ENCODE measurements at places on chromosomes 2 and 18.

DNA sequence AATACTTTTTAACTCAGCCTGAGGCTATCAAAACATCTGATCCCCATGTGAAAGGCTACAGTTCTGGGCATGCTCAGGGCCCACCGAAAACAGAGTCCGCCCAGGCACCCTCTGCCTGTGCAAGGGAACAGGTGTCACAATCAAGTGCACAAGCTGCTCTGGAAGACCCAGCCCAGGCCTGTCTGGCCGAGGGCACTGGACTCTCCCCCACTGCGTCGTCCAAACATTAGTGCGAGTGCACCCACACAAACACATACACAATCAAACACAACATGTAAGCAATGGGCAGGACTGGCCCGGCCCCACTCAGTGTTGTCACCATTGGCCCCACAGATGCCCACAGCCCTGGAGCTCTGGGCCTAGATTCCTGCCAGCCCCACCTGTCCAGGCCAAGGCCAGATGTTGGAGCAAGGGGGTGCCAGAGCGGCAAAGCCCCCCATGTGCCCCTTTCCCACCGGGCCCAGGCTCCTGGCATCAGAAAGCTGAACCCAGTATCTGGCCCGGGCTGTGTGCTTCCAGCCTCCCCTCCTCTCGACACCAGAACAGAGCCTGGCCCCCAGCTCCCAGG is 617 bp upstream of the ALPG start:
- no peak for DNase-seq

DNA sequence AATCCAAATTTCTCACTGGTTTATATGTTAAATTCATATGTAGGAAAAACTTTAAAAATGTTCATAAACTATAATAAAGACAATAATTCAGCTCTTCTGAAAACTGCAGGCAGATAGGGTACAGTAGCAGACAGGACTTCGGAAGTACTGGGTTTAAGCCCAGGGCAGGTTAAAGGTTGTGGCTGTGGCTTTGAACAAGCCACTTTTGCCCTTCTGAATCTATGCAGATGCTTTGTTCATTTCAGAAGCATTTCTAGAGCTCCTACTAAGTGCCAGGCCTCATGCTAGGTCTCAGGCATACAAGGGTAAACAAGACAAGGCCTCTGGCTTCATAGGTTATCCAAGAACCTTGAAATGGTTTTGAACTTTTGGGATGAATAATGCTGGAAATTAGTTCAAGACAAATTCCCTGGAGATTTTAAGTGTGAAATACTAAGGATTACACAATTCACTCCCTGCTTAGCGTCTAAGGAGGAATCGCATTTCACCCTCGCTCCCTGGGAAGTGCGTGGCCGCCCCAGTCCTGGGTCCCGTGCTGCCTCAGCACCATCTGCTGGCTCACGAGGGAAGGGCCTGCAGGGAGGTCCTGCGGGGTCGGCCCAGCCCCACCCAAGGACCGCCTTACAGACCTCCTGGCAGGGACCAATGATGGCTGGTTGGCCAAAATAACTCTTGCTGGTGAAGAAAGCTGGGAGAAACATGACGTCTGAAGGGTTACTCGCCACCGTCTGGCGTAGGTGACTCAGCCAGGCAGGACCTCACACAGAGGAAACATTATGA is 67.7 kb upstream of the L3MBTL4 start:
- DNase-seq: peak; percentile 74

DNA sequence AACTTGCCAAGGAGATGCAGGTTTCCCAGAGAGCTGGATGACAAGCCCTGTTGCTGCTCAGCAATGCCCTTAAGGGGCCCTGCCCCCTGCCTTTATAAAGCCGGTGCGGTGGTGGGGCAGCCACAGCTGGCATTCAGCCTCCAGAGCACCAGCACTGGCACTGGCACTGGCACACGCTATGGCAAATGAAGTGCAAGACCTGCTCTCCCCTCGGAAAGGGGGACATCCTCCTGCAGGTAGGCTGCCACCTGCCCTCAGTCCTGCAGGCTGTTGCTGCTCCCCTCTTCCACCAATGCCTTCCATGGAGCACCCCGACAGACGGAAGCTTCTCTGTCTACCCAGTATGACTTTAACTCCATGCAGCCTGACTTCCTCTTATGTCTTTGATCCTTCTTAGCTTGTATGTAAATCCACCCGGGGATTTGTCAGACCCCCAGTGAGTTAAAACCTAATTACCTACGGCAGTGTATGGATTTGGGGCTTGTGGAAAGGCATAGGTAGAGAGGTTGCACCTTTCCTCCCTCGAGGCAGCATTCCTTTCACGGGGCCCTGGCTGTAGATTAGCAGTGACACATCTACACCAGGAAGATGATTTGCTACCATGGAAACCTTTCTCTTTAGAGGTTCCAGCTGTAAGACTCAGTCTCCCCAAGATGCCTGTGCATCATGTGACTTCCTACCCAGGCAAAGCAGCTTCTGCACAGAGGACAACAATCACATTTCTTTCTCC is at the start of gene DAPL1:
TSS of gene DAPL1 (plus strand) at position 123 of the 730 bp plus-strand sequence. CDS start at position 179, 56 bp downstream.
- DNase-seq: no peak

GRCh38 chr2:226813148-226813701 is 13.6 kb upstream of the IRS1 start:
- peak; percentile 14 for DNase-seq

- no peak for DNase-seq
Measured at GRCh38 chr2:24478243-24478642, 12.8 kb upstream of the NCOA1 start.

DNA sequence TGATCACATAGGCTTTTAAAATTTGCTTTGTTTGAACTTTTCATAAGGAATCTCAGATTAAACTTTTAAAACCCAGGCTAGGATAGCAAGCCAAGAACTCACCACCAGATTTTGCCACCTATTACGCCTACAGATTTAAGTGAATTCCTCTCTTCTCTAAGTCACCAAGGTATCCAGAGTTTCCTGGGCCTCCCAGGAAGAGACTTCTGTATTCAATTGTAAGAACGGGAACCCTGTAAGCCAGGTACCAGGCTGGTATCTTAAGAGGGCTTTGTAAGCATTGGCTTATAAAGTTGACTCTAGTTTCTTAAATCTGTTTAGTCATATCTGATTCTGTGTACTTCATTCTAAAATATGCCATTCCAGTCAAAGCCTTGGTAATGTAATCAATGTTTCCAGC is 285.1 kb downstream of the MBD5 start:
- no peak for DNase-seq

- no peak for DNase-seq
Measured at GRCh38 chr18:48943333-48943732, 7.4 kb downstream of the SMAD7 start.

- DNase-seq: no peak
Measured at GRCh38 chr2:73386894-73387636, 1.4 kb downstream of the ALMS1 start.

- DNase-seq: no peak
Measured at GRCh38 chr18:8767340-8767739, 62.0 kb downstream of the MTCL1 start.

DNA sequence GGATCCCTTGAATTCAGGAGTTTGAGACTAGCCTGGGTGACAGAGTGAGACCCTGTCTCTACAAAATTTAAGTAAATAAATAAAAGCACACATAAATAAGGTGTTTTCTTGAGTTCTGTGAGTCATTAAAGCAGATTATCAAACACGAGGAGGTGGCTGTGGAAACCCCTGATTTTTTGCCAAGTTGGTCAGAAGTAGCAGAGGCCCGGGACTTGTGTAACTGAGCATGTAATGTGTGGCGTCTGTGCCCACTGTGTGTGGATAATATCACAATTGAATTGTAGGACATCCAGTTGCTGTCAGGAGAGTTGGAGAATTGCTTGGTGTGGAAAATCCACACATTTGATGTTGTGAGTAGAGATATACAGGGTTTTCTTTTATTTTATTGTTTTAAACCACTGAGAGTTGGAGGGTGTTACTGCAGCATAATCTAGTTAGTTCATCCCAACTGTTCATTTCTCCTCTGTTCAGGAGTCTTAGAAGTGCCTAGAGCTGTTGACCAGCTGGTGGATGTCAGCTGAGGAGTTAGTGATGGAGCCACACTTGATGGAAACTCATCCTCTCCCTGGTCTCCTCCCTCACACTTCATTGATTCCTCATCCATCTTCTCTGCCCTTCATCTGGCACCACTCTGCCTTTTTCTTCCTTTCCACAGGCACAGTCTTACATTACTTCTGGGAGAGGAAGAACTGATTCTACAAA is 45.9 kb upstream of the RHOB start:
- DNase-seq: no peak

GRCh38 chr18:2906704-2907549 is 60.1 kb downstream of the EMILIN2 start:
- peak; percentile 49 for DNase-seq

DNA sequence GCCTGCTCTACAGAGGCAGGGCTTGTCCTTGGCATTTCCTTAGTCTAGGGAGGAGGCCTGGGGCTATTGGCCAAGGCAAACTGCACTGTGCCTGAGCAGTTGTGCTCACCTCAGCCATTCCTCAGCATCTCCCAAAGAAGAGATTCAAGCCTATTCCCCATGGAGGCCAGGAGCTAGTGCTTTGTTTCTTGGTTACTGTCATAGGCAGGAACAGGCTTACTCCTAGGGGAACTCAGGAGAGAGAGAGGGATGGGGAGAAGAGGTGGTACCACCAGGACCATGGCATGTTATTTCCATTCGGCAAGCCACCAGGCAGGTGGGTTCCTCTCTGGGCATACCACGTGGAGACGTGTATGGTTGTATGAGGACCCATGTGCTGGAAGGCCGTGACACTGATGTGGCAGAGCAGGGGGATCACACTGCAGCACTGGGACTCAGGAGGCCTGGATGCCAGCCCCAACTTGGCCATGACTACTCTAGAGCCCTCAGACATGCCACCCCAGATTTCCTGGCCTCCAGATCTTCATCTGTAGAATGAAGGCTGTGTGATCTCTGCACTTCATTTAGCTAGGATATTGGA is 233.7 kb downstream of the LOXHD1 start:
- no peak for DNase-seq

GRCh38 chr2:42064417-42064942 is 16.7 kb downstream of the PKDCC start:
- DNase-seq: no peak

GRCh38 chr2:159807183-159808031 is 9.4 kb upstream of the CD302 start:
- DNase-seq: peak; percentile 51

DNA sequence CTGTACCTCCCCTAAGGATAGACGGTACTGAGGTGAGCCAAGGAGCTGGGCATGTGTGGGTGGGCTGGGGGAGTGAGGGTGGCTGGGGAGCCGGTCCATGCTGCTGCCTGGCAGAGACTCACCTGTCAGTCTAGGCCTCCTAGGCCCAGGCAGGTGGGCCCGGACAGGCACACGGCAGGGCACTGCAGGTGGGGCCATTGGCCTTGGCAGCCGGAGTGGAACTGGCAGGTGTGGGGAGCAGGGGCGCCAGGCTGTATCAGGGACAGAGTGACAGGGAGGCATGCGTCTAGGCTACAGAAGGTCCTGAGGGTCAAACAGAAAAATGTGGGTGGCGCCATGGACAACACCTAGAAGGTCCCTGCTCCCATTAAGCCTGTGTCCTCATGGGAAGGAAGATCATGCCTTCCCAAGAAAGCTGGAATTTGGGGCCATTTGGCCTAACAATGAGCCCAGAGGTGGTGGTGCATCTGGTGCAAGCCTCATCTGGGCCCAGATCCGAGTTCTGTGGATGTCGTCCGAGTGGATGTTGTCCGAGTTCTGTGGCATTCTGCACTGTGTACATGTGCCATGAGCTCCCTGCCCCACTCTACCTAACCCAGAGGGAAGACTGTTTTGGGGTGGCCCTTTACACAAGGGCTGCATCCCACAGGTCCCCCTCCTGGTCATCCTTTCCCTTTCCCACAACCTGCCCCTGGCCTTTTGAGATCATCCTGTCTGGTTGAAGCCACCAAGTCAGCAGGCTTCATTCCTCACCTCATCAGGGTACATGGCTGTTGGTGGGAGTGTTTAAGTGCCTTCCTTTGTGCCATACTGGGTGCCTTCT is 249.7 kb downstream of the GLI2 start:
- DNase-seq: no peak

GRCh38 chr2:139083121-139083520 is 302.9 kb upstream of the NXPH2 start:
- no peak for DNase-seq

- no peak for DNase-seq
Measured at GRCh38 chr2:11410101-11410500, 55.9 kb downstream of the E2F6 start.

DNA sequence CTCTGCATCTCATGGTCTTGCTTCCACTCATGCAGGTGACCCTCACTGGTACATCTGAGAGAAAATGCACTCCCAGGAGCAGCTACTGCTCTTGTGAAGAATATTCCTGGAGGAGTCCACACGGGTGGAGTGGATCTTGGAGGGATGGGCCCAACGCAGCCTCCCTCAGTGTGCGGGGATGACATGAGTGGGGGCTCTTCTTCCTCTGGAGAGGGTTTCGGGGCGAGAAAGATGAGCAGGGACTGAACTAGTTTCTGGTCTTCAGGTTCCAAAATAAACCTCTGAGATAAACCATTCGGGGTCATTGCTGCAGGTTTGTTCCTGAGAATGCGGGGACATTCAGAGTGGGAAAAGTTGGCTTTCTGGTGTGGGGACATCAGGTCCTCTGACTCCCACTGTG is 39.1 kb downstream of the COPS8 start:
- DNase-seq: no peak

DNA sequence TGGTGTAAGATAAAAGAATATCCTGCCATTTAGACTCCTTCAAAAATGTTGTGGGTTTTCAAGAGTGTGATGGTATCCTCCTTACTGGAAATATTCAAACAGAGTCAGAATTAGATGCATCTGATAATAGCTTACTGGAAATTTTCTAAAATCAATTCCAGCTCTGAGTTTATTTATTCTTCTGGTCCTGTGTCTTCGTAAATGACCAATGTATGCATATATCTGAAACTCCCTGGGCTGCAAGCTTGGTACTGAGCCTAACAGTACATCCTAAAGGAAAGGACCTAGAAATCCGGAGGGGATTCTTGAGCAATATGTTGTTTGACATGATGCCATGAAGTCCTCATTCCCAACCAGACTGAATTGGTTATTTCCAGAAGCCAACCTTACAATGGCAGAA is 130.4 kb downstream of the KCNE4 start:
- no peak for DNase-seq

GRCh38 chr2:68762100-68762499 is 27.5 kb downstream of the ARHGAP25 start:
- no peak for DNase-seq

DNA sequence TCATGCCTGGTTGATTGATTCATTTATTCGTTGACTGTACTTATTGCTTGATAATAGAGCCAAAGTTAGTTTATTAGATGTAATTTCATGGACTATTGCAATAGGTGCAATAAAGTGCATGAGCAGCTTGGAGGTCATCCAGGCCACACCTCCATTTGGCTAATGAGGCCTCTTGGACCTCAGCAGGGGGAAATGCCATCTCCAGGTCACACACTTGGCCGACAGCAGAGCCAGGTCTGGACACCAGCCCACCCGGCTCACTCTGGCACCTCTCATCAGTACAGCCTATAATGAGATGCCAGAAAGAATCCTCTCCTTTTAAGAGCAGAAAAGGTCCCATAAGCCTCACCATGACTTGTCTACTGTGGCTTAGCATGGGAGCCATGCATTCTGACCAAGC is 71.2 kb upstream of the AFF3 start:
- DNase-seq: no peak

GRCh38 chr2:57859755-57860154 is 186.9 kb upstream of the VRK2 start:
- no peak for DNase-seq

All from endothelial cell (in vitro differentiated cells).